HS-5 (cell line): ENCODE measurements at places on chromosomes 1 and 21.
A peak's percentile ranks its signal among the peaks of the same experiment; 100 is the strongest.

DNA sequence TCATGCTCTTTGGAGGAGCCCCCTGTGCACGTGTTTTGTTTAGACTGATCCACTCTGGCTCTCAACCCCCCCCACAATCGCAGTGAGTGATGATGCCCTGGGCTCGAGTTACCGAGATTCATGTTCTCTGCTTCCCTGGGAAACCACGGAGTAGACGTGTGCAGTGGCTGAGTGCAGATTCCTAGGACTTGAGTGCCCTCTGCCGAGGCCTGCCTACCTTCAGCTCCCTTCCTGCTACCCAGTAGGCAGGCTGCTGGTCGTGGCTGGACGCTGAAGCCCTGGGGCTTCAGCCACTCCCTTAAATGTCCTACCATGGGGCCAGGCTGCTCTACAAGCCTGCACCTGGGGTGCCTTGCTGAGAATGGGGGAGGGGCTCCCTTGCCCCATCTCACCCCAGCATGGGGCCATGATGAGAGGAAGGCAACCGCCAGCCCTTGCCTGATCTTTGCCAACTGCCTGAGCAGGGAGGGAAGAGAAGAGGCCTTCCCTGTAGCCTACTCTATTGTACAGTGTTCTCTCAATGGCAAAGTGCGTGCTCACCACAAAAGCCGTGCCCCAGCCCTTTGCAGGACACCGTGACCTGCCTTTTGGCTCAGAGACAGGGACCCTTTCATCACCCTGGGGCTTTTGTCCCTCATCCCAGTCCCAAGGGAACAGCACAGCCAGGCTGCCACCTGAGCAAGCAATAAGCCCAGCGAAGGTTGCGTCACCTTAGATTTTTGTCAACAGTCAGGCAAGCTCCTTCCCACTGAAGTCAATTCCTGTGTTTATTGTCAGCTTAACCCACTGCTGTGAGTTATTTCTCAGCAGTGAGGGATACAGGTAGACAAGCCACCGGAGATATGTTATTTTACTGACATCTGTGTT is 4.1 kb upstream of the GRIK3 start:
- no peak for DNase-seq

GRCh38 chr1:19342894-19343616 is 30.9 kb downstream of the SLC66A1 start:
- DNase-seq, result no peak

DNA sequence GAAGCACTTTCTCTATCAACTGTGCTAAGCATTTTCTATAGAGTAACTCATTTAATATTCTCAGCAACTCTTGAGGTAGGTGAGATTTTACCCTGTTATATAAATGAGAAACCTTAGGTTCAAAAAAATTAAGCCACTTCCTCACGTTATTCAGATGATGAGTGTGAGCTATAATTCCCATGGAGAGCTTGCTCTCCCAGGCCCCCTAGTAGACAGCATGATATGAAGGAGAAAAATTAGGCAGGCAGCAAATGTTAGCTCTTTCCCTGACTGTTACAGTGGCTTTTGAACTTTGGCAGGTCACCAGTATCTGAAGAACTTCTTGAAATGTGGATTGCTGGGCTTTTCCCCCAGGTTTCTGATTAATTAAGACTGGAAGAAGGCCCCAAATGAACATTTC is 753.1 kb downstream of the NCAM2 start:
- no peak for DNase-seq

DNA sequence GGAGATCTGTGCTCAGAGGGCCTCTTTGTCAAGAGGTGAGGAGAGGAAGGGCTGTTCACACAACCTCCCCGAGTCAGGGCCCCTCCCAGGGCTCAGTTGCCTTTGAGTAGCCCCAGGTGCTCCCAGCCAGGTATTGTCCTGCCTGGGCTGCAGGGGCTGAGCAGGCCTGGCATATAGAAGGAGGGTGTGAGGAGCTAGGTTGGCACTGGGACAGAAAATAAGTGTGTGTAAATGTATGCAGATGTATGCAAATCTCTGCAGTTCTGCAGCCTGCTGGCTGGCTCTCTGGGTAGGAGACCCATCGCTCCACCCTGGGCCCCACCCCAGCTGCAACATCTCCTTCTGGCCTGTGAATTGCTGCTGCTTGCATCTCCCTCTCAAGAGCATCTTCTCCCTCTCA is 52.4 kb downstream of the NAV1 start:
- no peak for DNase-seq

DNA sequence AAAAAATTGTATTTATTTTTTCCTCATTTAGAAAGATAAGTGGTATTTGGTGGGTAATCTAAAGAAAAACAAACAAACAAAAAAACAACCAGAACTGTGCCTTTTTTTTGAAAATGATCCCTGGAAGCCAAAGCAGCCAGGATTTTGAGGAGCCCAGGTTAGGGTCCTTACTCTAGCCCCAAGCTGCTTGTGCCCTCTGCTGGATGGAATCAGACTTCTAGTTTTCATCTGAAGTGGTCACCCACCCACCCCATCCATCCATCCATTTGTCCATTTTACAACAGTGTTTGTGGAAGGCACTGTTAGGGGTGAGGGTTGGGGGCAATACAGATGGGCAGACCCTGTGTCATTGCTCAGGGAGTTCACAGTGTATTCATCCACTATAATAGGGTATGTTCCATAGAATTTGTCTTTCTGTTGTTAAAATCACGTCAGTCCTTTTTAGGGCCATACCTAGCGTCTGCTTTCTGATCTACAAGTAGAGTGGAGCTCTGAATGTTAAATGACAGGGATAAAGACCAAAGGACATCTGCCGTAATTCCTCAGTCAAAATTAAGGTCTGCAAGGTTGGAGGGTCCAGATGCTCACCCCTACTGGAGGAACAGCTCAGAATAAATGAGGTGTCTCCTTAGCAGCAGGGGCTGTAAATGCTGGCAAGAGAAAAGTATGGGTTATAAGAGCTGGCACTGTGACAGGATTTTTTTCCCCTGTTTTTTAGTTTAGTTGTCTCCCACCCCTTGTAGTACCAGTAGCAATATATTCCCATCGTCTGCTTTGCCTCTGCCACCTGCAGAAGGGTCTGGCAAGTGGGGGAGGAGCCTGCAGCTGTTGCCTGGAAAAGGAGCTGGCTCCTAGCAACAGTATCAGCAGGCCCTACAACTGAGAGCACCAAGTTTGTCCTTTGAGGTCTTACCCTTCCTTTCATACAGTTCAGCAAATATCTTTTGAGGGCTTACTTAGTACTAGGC is 3.2 kb downstream of the LRRC42 start:
- no peak for DNase-seq

GRCh38 chr21:43340491-43341377 is 86.2 kb downstream of the SIK1 start:
- peak; percentile 58 for DNase-seq

DNA sequence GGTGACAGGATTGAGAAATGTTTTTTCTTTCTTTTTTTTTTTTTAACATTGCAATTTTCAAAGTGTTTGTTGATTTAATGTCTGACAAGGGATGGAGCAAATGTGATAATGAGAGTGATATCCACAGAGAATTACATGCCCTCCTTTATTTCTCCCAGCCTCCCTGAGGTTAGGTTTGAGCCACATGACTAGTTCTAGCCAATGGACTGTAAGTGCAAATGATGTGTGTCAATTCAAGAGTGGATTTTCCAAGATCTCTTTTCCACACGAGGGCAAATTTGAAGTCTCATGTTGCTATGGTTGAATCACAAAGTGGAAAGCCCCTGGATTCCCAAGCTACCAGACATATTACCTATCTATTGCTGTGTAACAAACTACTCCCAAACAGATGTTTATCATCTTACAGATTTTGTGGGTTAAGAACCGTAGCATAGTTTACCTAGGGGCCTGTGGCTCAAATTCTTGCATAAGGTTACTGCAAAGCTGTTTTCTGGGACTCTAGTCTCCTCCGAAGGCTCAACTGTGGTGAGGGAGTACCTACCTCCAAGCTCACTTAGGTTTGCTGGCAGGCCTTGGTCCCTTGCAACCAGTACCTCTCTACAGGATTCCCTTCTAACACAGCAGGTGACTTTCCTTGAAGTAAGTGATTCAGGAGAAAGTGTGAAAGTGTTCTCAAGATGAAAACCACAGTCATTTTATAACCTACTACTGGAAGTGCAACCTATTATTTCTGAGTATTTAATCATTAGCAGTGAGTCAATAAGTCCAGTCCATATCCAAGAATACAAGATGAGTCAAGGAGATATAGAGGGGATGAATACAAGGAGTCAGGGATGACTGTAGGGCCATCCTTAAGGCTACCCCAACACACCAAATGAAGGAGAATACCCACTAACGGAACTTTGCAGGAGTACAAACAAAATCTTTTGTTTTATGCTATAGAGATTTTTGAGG is 533.6 kb downstream of the PTPRC start:
- no peak for DNase-seq

DNA sequence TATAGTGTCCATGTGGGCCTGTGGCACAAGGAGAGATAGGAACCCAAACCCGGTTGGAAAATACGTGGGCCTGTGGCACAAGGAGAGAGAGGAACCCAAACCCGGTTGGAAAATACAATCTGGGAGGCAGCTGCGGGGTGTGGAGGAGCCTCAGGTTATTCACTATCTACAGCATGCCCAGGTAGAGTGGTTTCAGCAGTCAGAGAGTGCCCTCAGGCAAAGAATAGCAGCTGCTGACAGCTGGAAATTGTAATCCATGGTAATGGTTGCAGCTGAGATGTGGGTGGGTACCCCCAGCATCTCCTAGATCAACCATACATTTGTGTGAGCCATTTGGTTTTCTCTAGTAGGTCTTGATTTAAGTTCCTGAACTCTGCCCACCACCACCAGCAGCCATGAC is 25.8 kb upstream of the MGST3 start:
- no peak for DNase-seq
